HuH-7 (cell line): ENCODE measurements at places on chromosomes 1 and 21.

GRCh38 chr1:27862671-27863537 lies 9.4 kb upstream of the THEMIS2 start:
- DNase-seq = no peak

GRCh38 chr21:28538987-28539622 lies 453.6 kb downstream of the LTN1 start:
- DNase-seq = no peak

DNA sequence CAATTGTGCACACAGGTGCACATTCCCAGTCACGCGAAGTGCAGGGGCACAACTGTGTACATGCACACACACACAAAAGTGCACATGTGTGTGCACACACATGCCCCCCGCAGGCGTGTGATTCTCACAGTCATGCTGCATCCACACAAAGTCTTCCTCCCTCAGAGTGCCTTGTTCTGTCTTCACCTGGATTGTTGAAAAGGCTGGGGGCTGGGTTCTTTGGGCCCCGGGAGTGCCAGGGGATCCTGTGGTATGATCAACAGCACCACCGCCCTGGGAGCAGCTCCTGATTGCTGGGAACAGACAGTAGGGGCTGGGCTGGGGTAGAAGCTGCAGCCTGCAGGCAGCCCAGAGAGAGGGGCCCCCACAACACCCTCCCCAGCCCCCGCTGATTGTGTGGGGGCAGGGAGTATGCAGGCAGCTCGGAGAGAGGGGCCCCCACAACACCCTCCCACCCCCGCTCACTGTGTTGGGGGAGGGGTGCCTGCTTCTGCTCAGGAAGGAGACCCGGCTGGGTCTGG lies 3.4 kb downstream of the COL18A1 start:
- no peak for DNase-seq

DNA sequence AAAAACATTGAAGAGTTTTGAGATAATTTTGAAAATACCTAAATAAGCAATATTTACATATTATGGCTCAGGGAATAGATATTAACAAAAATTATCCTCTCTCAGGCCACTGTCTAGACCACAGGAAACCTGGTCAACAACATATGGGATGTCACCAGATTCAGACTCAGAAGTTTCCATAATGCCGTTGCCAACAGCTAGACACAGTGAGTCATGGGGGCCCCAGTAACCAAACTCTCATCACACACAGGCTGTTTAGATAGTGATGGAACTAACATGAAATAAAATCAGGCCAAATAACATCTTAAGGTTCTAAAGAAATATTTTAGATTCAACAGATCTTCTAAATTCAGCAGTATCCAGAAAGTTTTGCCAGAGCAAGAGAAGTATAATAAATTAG lies 681.7 kb upstream of the ADAMTS5 start:
- no peak for DNase-seq

GRCh38 chr21:43825936-43826622 lies 36.7 kb downstream of the RRP1 start:
- no peak for DNase-seq

DNA sequence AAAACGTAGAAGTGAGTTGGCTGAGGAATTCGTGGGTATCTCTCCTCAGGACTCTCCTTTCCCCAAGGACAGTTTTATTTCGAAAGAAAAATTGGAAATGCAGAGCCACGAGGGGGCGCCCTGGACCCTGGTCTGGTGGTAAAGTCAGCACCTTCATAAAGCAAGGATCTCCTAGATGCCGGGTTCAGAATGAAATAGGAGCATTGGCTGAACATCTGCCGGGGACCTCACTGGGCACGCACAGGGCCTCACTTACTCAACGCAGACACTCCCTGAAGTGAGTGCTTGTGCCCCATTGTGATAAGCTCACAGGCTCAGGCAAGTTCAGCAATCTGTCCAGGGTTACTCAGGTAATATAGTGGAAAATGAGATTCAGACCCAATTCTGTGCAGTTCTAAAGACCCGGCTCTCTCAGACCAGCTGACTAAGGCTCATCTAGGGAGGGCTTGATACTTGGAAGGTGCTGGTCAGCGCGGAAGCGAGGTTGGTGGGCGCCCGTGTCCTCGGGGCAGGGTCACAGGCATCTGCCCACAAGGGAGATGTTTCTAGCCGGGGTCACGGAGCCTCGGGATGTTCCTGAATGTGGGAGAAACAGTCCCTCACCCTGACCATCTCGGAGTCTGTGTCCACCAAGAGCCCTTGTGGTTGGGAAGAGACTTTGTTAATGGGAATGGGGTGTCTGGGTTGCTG lies 55.7 kb upstream of the ETV3 start:
- DNase-seq = peak; percentile 82

DNA sequence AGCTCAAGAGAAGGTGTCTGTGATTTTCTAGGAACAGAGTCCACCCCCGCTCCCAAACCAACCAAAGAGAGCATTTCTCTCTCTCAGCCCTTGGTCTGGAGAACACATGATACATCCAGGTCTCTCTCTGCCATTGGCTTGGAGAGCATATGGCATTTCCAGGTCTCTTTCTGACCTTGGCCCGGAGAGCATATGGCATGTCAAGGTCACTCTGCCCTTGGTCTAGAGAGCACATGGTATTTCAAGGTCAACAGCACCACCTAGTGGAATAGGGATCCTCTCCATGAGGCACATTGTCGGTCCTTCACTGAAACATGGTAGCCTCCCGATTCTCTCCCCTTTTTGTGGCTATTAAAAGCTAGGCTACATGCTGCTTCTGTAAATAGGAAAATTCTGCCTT lies 437.7 kb upstream of the OLFM3 start:
- DNase-seq = no peak
